Ovary (tissue), 10 donors: ENCODE measurements at places on chromosomes 11 and 22. TPM values are rescaled to one million over a fixed set of nuclear protein-coding genes. Genes with fewer than 3 reads are reported as not detected.
A peak's percentile ranks its signal among the peaks of the same experiment; 100 is the strongest.

DNA sequence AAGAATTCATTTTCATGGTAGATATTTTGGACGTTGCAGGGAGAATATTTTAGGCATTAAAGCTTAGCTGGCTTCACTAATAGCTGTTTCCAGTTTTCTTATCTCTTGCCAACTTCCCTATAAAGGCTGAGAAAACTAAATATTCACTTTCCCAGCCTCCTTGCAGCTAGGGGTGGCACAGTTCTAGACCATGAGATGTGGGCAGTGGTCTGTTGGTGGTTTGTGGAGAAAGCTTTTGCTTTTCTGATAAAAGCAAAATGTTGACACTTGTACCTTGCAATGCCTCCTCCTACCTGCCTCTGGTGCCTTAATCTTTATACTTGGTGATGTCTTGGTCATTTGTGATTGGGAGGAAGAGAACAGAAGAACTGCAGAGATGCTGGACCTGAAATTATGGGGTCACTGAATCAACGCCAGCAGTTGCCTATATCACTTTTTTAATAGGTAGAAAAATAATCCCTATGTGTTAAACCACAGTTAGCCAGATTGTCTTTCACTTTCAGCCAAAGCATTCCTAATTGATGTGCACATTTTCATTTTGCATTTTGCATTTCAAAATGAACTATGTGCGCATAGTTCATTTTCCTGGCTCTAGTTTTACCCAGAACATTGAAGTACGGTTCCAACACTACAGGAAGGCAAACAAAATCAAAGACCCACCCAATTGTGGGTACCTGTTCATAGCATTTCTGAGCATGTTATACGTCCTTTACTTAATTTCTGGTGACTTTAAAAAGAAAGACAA, 24.9 kb upstream of the ABTB2 start:
- DNase-seq = no peak
- no peaks in the 10 kb centered on the region for H3K27me3 ChIP-seq
- no peaks in the 10 kb centered on the region for H3K36me3 ChIP-seq
- no peak overlapping the region for H3K4me3 ChIP-seq

GRCh38 chr11:117218133-117218915, 13.5 kb downstream of the PCSK7 start:
- DNase-seq = peak; percentile 65
- H3K27me3 ChIP-seq = no peaks in the 10 kb centered on the region
- no peaks in the 10 kb centered on the region for H3K36me3 ChIP-seq
- no peak overlapping the region for H3K4me3 ChIP-seq
- peaks cover 44% of the 10 kb centered on the region for H3K4me1 ChIP-seq

GRCh38 chr11:13091804-13092203, 82.7 kb downstream of the RASSF10 start:
- H3K27ac ChIP-seq = no peak overlapping the region
- DNase-seq = no peak
- no peaks in the 10 kb centered on the region for H3K27me3 ChIP-seq
- H3K36me3 ChIP-seq = no peaks in the 10 kb centered on the region
- no peaks in the 10 kb centered on the region for H3K4me1 ChIP-seq

GRCh38 chr11:117456027-117456720, 128.5 kb downstream of the CEP164 start:
- DNase-seq = no peak
- no peaks in the 10 kb centered on the region for H3K4me1 ChIP-seq
- H3K27ac ChIP-seq = no peak overlapping the region
- no peaks in the 10 kb centered on the region for H3K27me3 ChIP-seq
- H3K36me3 ChIP-seq = no peaks in the 10 kb centered on the region

DNA sequence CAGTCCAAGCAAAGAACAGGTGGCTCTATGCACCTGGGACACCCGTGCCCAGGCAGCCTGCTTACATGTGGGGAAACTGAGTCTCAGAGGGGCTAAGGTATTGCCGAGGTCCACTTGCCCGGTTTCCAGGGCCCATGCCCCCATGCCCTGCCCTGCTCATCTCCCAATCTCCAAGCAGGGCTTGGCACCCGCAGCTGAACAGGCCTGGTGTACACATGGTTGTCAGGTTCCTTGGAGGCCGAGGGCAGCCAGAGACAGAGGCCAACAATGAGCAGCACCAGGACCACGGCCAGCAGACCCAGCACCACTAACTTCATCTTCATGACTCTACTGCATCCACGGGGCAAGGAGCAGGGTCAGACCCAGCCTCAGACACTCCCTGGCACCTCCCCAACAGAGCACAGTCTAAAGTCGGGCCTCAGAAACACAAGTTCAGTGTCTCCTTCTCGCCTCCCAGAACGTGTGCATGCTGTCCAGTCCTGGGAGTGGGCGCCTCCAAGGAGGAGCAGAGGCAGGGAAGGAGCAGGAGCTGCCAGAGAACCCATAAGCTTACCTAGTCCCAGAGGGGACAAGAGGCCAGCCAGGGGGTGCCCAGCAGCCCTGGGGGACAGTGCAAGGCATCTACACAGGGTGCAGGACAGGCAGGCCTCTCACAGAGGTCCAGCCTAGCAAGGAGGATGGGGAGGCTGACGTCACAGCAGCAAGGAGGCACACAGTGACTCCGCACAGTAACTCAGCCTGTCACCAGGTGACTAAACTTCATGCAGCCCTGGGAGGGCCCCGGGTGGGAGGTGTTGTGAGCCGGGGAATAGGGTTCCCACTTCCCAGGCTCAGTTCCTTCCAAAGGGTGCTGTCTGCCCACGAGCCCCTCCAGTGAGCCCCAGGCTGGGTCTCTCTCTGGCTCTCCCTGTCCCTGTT, 20.2 kb upstream of the RGL4 start:
- no peaks in the 10 kb centered on the region for H3K27me3 ChIP-seq
- no peaks in the 10 kb centered on the region for H3K36me3 ChIP-seq
- no peaks in the 10 kb centered on the region for H3K4me1 ChIP-seq
- no peak for DNase-seq

CSTPP1 gene
- 30.1 TPM for total RNA-seq

GRCh38 chr22:35488513-35488912, 52.1 kb upstream of the RASD2 start:
- no peak overlapping the region for H3K4me3 ChIP-seq
- no peak for DNase-seq
- H3K36me3 ChIP-seq = no peaks in the 10 kb centered on the region
- H3K27me3 ChIP-seq = no peaks in the 10 kb centered on the region
- no peaks in the 10 kb centered on the region for H3K4me1 ChIP-seq

DNA sequence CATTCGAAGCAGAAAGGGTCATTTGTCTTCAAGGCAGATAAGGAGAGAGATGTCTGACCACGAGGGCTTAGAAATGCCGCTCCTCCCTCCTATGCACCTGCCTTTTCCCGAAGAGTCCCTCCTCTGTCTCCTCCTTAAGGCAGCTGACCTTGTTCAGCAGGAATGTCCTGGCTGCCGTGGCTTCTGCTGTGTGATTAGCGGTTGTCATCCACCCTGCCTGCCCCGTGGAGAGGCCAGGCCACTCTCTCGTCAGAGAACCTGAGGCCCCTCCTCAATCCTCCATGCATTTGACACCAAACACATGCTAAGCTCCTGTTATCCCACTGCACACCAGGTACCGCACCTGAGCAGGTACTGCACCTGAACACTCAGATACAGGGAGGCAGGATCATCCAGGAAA, 834.6 kb downstream of the TBC1D22A start:
- no peaks in the 10 kb centered on the region for H3K27me3 ChIP-seq
- H3K27ac ChIP-seq = no peak overlapping the region
- H3K4me1 ChIP-seq = no peaks in the 10 kb centered on the region
- no peak overlapping the region for H3K4me3 ChIP-seq

CARD10 gene
- 12.5 TPM for total RNA-seq

GRCh38 chr11:20132667-20133039, 27.6 kb downstream of the DBX1 start:
- H3K4me1 ChIP-seq = peaks cover 3% of the 10 kb centered on the region
- H3K4me3 ChIP-seq = peak overlapping the region; percentile 39
- no peak for DNase-seq
- H3K27me3 ChIP-seq = no peaks in the 10 kb centered on the region

DNA sequence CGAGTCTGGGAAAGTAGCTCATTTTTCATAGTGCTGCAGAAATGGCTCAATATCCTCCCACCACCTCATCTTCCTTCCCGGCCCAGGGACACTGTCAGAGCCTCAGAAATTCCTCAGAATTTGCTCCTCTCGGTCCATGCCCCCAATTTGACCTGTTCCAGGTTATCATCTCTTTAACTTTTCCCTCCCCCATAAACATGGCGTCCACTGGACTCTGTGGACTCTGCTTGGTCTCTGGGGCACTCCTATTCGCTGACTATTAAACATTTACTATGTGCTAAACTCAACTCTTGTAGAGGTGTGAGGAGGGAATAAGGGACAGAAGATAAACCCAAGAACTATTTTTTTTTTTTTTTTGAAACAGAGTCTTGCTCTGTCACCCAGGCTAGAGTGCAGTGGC, 8.2 kb upstream of the PC start:
- H3K4me1 ChIP-seq = no peaks in the 10 kb centered on the region
- no peaks in the 10 kb centered on the region for H3K36me3 ChIP-seq
- no peaks in the 10 kb centered on the region for H3K27me3 ChIP-seq
- no peak overlapping the region for H3K4me3 ChIP-seq
- no peak for DNase-seq
- H3K27ac ChIP-seq = no peak overlapping the region

DNA sequence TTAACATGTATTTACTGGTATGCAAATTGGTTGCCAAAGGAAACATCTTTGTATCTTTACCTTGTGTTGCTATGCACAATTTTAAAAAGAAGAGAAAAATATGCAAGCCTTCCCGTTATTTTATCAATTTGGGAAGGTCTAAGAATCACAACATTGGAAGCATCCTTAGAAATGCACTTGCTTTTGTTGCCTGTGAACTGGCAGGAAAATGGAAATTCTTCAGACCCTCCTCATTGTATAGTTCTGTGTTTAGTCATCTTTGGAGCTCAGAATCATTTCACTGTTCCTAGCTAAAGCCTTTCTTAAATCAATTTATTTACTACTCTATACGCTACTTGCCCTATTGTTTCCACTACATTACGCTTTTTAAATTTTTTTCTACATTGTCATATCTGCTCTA, 574.5 kb downstream of the DLG2 start:
- no peak overlapping the region for H3K4me3 ChIP-seq
- H3K27me3 ChIP-seq = no peaks in the 10 kb centered on the region
- H3K36me3 ChIP-seq = no peaks in the 10 kb centered on the region
- no peak overlapping the region for H3K27ac ChIP-seq
- no peak for DNase-seq

GRAP2 gene
- 0.84 TPM for total RNA-seq

ART5 gene
- 1.3 TPM for total RNA-seq

- no peak for DNase-seq
- H3K4me3 ChIP-seq = peak overlapping the region; percentile 32
- H3K27ac ChIP-seq = peak overlapping the region; percentile 2
- H3K36me3 ChIP-seq = no peaks in the 10 kb centered on the region
- peaks cover 3% of the 10 kb centered on the region for H3K4me1 ChIP-seq
These were observed 87.8 kb upstream of the CRYBB3 start for GRCh38 chr22:25111579-25112517.

DNA sequence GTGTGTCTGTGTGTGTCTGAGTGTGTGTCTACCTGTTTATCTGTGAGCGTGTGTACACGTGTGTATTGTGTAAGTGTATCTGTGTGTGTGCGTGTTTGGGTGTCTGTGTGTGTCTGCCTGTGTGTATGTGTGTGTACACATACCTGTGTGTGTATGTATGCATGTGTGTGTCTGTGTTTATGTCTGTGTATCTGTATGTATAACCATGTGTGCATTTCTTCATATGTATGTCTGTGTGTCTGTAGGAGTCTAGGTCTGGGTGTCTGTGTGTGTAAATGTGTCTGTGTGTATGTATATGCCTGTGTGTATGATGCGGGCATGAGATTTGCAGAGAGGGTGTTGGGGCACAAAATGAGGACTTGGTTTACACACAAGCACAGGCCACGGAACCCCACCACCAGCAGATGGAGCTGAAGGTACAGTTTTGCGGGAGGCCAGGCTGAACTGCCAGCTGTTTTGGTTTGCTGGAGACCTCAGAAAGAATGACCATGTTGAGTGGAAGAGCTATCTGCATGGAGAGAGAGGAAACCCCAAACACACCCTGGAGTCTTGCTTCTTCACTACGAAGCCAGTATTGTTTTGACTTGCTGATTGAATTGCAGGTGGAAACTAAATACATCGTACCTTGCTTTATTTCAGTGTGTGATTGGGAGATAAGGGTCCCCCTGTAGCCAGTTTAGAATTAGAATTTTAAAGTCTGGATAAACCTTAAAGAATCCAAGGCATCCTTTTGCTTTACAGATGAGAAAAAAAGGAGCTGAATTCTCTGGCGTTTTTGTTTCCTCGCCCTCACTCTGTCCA, 497.2 kb downstream of the NTM start:
- no peaks in the 10 kb centered on the region for H3K4me1 ChIP-seq
- H3K4me3 ChIP-seq = no peak overlapping the region
- no peak for DNase-seq
- H3K27ac ChIP-seq = no peak overlapping the region

- H3K4me3 ChIP-seq = no peak overlapping the region
- H3K27ac ChIP-seq = no peak overlapping the region
- H3K4me1 ChIP-seq = no peaks in the 10 kb centered on the region
- peaks cover under 1% of the 10 kb centered on the region for H3K27me3 ChIP-seq
These were observed 237.5 kb downstream of the MIAT start for GRCh38 chr22:26894766-26895485.

DNA sequence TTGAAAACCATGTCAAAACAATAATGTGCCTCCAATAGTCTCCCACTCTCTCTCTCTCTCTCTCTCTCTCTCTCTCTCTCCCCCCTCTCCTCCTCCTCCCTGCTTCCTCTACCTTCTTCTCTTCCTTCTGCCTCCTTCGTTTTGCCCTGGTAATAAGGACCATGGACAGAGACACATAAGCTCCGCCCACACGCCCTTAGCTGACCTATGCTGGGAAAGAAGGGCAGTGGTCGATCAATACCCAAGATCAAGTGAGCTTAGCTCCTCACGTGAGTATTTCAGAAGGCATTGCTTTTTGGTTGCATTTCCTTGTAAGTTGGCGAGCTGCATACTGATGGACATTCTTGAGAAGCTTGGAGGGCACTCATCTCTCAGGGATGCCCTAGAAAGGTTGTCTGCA, 194.8 kb downstream of the MIAT start:
- H3K36me3 ChIP-seq = no peaks in the 10 kb centered on the region
- H3K27me3 ChIP-seq = no peaks in the 10 kb centered on the region
- no peaks in the 10 kb centered on the region for H3K4me1 ChIP-seq
- no peak for DNase-seq
- H3K27ac ChIP-seq = no peak overlapping the region
- no peak overlapping the region for H3K4me3 ChIP-seq

GRCh38 chr11:132770829-132771530, 761.3 kb downstream of the OPCML start:
- no peak overlapping the region for H3K4me3 ChIP-seq
- no peaks in the 10 kb centered on the region for H3K27me3 ChIP-seq
- H3K27ac ChIP-seq = no peak overlapping the region
- H3K4me1 ChIP-seq = no peaks in the 10 kb centered on the region
- DNase-seq = no peak
- no peaks in the 10 kb centered on the region for H3K36me3 ChIP-seq

- no peak overlapping the region for H3K4me3 ChIP-seq
- no peak overlapping the region for H3K27ac ChIP-seq
- H3K36me3 ChIP-seq = no peaks in the 10 kb centered on the region
- peaks cover 15% of the 10 kb centered on the region for H3K4me1 ChIP-seq
These were observed 12.6 kb downstream of the SLC43A1 start for GRCh38 chr11:57502870-57503269.

DNA sequence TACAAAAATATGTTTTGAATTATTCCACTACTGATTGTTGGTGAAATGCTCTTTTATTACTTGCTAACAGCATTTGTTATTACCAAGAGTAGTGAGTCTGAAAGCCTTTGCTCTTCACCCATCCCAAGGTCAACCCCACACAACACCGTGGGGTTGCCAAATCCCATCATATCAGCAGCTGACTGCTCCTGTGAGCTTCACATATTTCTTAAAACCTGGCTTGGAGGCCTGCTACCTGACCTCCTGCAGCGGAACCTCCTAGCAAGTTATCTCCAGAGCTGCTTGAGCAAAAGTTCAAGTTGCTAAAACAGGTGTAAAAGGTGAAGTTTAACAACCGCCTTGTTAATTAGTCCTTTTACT, 20.1 kb upstream of the EIF3M start:
- no peaks in the 10 kb centered on the region for H3K27me3 ChIP-seq
- H3K4me1 ChIP-seq = peaks cover 4% of the 10 kb centered on the region
- no peak overlapping the region for H3K4me3 ChIP-seq
- no peaks in the 10 kb centered on the region for H3K36me3 ChIP-seq
